Naive thymus-derived CD8-positive, alpha-beta T cell (primary cell): ENCODE measurements at places on chromosomes 12 and 14. TPM values are rescaled to one million over a fixed set of nuclear protein-coding genes. Genes with fewer than 3 reads are reported as not detected.

DNA sequence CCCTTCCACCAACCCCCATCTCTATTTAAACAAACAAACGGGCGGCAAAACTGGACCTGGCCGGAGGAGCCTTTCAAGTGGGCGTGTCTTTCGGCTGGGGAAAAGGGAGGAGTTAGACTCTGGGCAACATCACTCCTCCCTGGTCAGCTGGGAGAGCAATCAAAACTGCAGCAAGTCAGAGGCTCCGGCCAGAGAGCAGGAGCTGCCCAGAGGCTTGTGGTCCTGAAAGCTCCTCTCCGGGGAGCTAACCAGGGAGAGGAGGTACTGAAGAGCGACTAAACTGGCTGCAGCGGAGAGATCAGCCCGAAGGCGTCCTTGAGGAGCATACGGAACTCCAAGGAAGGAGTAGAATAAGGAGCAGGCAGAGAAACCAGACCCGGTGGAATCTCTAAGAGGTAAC lies at the start of gene NEUROD4:
Gene NEUROD4, plus strand, starts transcription at position 191 of the 400 bp plus-strand sequence. CDS start 6,466 bp downstream, outside the sequence.
- H3K4me3 ChIP-seq, result no peak within 1 kb of the TSS
- DNase-seq, result peak; percentile 25
- H3K4me1 ChIP-seq, result peaks cover 8% of the 10 kb centered on the region
- H3K27me3 ChIP-seq, result peaks cover 23% of the 10 kb centered on the region

DNA sequence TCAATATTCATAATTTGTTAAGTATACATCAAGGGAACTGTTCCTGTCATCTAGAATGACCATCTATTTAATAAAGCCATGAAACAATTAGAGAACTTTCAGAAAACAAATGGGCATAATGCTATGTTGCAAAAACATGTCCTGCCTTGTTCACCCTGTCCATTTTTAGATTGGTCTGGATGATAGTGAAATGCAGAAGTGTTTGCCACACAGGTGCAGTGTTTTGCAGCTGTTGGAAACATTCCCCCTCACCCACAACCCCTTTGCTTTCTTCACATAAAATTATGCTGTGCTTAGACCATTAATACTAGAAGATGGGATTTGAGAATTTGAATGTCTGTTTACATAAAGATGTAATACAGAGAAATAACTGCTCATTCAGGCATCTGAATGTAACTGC lies 36.5 kb downstream of the LEMD3 start:
- peaks cover 14% of the 10 kb centered on the region for H3K36me3 ChIP-seq
- H3K4me1 ChIP-seq, result peaks cover 77% of the 10 kb centered on the region

GRCh38 chr14:105760691-105761344 lies 234.4 kb downstream of the TMEM121 start:
- no peak overlapping the region for H3K27ac ChIP-seq
- H3K4me1 ChIP-seq, result no peaks in the 10 kb centered on the region

- no peaks in the 10 kb centered on the region for H3K27me3 ChIP-seq
- no peak overlapping the region for H3K4me3 ChIP-seq
- no peaks in the 10 kb centered on the region for H3K36me3 ChIP-seq
- DNase-seq, result no peak
These were observed 25.1 kb downstream of the CCNK start for GRCh38 chr14:99506276-99506675.

C1S gene
- 3.3 TPM for total RNA-seq
